Activated naive CD4-positive, alpha-beta T cell treated with anti-CD3 and anti-CD28 coated beads, Interleukin-2, amount 50 U/mL, for 72 hours (primary cell): ENCODE measurements at places on chromosomes 6 and 20. TPM values are rescaled to one million over a fixed set of nuclear protein-coding genes. Genes with fewer than 3 reads are reported as not detected.

GRCh38 chr20:37901240-37901639 lies 1.7 kb upstream of the VSTM2L start:
- no peak for DNase-seq

DNA sequence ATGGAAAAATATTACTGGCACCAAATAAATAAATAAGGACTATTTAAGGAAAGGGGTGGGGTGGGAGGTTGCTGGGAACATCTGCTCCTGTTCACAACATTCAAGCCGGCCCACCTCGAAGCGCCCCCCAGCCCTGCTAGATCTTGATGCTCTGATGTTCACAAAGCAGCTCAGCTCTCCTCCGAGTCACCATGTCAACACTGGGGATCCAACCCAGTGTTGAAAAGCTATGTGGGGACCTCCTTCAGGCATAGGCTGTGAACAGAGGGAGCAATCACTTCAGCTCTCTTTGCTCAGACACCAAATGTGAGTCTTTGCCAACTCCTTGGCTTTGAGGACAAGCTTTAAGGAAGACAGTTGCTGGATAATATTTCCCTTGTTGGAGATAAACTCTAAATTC lies 176.8 kb upstream of the NT5E start:
- DNase-seq, result no peak

RAB44 gene
- 0.12 TPM for total RNA-seq

PPP1R14C gene
- 0.16 TPM for total RNA-seq

DNA sequence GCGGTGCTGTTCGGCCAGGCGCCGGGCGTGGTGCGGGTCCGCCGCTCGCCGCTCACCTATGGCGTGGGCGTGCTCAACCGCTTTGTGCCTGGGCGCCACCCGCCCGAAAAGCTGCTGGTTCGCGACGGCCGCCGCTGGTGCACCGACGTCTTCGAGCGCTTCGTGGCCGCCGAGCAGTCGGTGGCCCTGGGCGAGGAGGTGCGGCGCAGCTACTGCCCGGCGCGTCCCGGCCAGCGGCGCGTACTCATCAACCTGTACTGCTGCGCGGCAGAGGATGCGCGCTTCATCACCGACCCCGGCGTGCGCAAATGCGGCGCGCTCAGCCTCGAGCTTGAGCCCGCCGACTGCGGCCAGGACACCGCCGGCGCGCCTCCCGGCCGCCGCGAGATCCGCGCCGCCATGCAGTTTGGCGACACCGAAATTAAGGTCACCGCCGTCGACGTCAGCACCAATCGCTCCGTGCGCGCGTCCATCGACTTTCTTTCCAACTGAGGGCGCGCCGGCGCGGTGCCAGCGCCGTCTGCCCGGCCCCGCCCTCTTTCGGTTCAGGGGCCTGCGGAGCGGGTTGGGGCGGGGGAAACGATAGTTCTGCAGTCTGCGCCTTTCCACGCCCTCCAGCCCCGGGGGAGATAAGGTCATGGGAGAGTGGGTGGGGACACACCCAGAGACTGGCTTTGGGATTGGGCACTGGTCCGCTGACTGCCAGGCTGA lies 15.7 kb downstream of the ADISSP start:
- DNase-seq, result peak; percentile 51

DNA sequence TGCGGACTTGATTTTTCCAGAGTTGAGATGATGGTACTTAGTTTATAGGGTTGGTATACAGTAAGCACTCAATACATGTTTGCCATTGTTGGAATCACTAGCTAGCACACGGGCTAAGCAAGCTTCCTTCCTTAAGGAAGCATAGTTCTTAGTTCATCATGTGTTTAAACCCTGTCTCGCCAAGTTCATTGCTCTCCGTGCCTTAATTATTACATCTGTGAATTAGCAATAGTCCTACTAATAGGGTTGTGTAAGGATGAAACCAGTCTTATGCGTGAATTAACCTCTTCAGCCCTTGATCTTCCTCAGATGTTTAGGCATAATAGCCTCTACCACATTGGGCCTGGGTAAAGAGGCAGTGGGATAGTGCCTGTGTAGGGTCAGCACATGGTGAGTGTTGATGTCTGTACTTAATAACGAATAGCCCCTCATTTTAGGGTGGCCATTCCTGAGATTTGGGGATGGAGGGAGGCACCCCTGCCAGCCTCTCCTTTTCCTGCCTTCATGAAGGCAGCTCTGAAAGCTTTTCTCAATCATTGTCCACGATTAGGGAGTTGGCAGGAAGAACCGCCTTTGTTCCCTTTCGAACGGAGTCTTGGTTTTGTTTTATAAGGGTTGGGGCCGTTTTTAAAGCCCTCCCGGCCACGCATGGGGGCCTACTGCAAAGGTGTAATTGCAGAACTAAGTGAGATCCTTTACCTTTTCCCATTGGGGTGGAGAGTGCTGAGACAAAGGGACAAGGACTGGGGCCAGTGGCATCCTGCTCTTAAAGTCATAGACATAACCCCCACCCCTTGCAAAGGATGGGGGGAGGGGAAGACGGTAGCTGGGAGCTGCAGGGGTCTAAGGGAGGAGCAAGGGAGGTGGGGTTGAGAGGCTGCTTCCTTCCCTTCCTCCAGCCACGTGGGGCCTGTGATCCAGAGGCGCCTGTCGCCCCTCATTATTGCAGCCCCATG lies 2.1 kb downstream of the DNMT3B start:
- no peak for DNase-seq

GHRH gene
- total RNA-seq, result not detected

DNA sequence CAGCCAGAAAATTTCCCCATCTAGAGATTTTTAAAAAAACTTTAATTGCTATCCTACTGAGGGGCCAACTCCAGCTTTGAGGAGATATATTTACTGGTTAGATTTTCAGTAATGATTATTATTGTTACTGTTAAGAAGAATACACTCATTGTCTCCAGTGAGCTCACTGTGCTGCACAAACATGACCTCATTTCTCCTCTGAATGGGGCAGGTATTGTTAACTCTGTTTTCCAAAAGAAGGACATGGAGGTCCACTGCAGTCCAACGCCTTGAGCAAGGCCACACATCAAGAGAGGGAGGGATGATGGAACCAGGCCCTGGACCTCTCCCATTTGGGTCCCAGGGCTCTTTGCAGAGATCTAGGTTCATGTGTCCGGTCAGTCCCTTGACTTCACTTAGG lies 13.9 kb upstream of the SCUBE3 start:
- no peak for DNase-seq

GRCh38 chr6:138417493-138418117 lies 13.6 kb downstream of the HEBP2 start:
- DNase-seq, result peak; percentile 14

DNA sequence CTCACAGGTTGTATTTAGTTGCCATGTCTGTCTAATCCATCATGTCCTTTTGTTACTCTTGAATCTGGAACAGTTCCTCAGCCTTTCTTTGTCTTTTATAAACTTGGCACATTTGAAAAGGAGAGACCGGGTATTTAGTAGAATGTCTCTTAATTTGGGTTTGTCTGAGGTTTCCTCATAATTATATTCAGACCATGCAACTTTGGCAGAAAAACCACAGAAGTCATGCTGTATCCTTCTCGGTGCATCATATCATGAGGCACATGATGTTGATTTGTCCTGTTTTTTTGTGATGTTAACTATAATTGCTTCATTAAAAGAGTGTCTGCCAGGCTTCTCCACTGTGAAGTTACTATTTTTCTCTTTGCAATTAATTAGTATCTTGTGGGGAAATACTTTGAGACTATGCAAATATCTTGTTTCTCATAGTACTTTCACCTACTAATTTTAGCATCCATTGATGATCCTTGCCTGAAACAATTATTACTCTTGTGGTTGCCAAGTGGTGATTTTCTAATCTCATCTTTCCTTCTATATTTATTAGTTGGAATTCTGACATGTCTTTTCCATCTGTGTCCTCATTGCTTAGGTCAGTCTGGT lies 837.3 kb downstream of the DHX35 start:
- DNase-seq, result no peak

DNA sequence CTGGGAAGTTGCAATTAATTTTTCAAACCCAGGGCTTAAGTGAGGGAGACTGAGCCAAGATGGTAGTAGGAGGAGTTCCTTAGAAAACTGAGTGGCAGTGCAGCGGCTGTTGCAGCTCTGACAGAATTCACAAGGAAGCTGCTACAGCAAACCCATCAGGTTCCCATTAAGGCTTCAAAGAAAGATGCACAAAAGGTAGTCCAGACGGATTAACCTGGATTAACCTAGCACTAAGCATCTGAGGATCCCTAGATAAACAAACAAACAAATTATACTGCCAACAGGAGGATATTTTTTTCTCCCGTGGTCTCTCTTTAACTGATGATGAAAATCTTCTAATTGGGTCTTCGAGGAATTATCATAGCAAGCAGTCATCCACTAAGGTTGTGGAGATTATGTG lies 5.2 kb downstream of the TENT5A start:
- DNase-seq, result no peak
